Foreskin melanocyte (primary cell): ENCODE measurements at places on chromosomes 4 and X.

DNA sequence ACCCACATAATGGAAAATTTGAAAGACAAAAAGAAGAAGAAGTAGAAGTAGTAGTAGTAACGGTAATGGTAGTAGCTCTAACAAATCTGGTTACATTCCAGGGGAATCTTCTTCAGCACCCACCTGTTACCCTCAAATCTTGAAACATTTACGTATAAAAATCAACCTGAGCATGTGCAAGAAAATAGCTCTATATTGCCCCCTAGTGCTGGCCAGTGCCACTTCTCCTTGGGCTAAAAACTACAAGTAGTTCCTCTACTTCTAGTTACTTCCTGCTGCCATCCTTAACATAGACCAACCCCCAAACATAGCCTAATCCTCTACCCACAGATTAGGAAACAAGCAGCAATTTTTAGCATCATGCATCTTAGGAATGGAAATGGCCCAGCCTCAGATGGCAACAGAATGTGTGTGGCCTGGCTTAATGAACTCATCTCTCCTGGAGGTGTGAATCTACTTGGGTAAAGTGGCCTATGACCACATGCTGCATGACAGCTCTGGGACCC lies 3.1 kb downstream of the PDGFC start:
- DNase-seq = peak; percentile 43

GRCh38 chr4:79747252-79747651 lies 325.8 kb downstream of the ANTXR2 start:
- no peak for DNase-seq

DNA sequence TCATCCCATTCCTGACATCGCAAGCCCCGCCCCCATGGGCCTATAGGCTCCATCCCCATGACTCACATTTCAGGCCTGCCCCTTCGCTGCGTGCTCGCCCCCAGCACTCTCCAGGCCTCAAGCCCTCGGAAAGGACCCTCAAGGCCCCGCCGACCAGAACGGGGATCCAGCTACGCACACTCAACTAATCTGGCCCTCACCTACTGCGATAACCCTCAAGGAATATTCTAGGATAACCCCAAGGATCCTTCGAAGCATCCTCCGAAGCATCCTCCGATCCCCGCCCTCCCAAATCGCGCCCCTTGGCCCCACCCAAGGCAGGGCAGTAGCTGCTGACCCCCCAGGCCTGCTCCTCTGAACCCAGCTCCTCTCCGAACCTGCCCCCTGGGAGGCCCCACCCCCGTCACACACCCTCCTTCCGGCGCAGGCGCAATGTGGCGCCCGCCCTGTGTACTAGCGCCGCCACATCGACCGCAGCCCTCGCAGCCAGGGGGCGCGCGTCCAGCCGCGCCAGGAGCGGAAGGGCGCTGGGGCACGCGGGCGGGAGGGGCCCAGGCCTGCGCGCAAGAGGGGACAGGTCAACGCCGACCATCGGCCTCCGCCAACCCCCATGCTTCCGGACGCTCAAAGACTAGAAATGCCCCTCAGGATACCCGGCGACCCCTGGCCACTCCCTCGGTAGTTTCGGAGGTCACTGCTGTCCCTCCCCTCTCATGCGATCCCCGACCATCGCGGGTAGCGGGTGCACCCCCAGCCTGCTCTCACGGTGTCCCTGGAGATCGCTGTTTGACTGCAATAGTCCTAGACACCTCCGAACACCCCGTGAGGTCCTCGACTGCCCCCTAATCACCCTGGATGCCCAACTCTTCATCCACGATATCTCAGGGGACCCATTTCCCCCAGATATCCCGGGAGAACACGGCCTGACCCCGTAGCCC lies 6.4 kb upstream of the MAGIX start:
- DNase-seq = peak; percentile 81

DNA sequence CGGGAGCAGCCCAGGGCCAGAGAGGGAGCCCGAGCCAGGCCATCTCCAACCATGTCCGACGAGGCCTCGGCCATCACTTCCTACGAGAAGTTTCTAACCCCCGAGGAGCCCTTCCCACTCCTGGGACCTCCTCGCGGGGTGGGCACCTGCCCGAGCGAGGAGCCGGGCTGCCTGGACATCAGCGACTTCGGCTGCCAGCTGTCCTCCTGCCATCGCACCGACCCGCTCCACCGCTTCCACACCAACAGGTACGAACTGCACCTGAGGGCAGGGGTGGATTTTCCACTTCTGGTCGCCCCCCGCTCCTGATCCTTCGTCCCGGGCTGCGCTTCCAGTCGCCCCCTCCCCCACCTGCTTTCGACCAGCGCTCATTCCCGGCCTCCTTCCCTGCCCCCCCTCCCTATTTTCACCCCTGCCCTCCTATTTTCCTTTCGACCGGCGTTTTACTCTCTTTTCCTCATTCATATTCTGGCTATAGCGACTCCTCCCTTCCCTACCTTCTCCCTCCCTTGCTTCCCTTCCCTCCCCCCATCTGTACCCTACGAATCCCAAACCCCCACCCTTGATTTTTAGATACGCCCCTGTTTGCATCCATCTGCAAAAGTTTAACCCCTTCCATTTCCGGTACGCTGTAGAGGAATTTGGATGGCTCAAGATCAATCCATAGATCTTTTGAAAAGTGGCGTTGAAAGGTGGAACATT lies 633 bp downstream of the FAM199X start:
- no peak for DNase-seq

- DNase-seq = no peak
Observed at GRCh38 chr4:42070463-42070862, 80.1 kb downstream of the SLC30A9 start.

DNA sequence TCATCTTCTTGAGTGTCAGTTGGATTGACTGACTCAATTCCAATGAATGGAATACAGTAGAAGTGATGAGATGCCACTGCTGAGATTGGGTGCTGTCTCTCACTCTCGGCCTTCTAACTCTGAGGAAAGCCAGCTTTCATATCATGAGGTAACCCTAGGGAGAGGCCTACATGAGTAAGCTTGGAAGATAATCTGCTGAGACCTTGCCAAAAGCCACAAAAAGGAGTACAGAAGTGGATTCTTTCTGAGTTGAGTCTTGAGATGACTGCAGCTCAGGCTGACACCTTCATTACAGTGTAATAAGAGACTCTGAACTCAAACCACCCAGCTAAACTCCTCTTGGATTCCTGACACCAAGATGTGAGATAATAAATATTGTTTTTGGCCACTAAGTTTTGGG lies 537.4 kb upstream of the MAGEB18 start:
- DNase-seq = no peak

- no peak for DNase-seq
Observed at GRCh38 chrX:97200454-97200853, 316.7 kb downstream of the RPA4 start.

DNA sequence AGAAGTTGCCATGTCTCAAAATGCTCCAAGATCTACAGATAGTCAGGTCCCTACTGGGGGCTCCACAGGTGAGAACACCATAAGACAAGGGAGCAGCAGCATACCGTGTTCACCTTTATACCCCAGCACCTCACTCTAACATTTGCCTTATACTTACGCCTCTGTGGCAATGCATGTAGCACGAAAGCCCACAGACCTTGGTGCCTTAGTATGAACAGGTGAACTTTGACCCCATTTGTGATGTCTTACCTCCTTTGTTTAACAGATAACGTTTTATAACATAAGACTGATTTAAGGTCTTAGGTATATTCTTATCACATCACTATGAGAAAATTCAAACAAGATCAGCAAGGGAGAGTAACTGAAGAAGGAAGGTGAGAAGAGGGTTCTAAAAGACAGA lies 128.8 kb downstream of the ARX start:
- no peak for DNase-seq

DNA sequence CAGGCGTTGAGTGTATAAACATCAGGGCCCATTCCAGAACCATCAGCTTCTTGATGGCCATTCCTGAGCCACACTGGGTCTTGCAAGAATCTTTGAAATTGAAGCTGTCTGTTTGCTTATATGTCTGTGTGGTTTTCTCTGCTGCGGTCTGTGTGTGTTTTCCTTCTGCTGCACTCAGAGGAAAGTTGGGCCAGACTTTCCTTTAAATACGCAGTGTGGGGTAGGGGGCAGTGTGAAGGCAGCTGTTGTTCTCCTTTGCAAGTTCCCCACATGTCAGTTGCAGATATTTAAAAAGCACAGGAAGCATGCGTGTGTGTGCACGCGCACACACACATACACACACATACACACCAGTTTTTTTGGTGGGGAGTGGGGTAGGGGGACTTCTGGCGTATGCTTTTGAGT lies 32.1 kb downstream of the CCKAR start:
- no peak for DNase-seq

DNA sequence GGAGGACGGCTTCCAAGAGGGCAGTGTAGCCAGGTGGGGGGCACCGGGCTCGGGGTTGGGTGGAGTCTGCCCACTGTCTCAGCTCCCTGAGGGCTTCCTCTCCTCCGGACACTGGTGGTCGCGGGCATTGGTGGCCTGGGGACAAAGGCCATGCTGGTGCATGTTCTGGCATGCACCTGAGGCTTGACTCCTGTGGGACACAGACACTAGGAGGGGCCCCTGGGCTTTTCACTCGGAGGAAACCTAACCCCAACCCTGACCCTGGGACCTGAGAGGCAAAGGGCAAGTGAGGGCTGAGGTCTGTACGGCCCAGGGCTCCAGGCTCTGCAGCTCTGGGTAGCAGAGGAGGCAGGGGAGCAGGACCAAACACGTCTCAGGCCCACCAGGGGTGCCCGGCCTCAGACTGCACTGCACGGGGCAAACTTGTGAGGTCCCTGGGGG lies 22.3 kb upstream of the FGFR3 start:
- no peak for DNase-seq

- peak; percentile 18 for DNase-seq
Observed at GRCh38 chr4:108492816-108493595, 127.4 kb upstream of the RPL34 start.

- no peak for DNase-seq
Observed at GRCh38 chrX:22249371-22249770, 23.3 kb upstream of the CBLL2 start.

GRCh38 chr4:19879330-19879729 lies 372.4 kb upstream of the SLIT2 start:
- DNase-seq = no peak

GRCh38 chr4:177455561-177455970 lies 13.3 kb upstream of the AGA start:
- no peak for DNase-seq

DNA sequence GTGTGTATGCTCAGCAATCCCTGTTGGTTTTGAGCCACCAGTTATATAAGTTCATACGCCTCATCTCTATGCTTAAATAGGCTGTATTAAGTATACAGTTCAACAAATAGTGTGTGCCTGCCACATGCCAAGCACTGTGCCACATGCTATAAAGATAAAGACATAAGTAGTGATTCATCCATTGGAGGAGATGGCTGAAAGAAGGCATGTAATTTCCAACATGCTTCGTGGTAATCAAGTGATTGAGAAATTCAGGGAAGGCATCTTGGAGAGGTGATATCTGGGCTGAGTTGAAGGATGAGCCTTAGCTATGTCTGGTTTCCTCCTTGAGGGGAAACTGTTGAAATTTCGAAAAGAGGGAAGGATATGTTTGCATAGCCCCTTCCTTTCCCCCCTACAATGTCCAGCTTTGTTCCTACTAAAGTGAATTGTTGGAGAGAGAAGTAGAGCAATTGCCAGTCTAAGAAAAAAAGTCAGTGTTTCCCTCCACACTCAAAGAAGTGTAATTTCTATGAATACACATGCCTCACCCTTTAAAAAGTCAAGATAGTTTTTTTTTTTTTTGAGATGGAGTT lies 96.5 kb downstream of the ARHGAP10 start:
- DNase-seq = peak; percentile 54

DNA sequence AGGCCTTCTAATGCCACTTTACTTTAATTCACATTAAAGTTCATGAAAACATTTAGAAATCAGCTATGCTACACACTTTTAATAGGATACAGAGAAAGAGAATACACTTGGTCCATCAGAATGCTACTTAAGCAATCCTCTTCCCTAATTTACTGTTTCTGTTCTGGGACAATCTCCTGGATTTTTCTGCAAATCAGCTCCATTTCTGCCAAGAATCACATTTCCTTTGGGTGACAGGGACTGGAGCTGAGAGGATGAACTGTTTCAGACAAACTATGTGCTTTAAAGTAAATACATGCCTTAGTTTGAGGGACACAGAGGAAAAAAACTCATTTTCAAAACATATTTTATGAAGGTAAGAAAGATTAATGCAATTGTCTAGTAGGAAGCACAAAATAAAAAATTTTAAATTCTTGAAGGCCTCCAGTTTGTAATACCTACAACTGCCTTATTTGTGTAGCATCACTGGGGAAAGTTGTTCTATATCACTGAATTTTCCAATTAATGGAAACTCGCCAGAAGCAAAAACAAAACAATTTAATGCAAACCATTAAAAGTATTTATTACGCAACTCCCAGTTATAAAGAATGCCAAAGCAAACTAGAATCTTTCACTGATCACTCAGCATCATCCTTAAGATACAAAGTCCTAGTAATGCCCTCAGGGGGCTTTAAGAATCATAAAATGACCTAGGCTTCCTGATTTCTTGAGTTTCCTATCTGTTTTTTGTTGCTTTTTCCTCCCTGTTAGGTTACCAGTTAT lies 36.3 kb downstream of the BCLAF3 start:
- no peak for DNase-seq

GRCh38 chr4:58502839-58503238 lies 1392.7 kb upstream of the IGFBP7 start:
- DNase-seq = no peak

DNA sequence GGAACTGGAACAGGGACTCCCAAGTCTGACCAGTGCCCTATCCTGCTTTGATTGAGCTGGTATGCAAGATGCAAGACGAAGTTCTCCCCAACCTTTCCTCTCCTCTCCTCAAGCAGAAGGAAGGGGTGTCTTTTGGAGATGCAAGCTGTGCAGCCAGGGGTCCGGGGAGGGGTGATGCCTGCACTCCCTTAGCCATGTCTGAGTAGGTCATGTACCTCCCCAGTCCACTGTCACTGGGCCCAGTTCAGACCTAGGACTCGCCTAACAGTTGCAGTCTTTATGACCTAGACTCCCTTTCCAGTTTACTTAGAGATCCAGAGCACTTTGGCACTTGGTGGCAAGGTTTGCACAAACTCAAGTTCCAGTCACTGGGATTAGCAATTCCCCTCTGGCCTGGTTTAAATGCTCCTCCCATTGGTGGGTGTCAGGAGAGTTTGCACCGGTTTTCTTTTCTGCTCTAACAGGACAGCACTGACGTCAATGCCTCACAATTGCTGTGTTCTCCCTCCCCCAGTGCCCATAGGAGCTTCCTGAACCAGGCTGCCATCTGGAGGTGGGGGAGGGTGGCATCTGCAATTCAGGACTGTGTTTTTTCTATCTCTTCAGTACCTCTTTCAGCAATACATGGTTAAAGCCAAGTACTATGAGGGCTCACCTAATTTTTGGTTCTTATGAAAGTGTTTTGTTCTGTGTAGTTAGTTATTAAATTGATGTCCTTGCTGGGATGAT lies 782.2 kb downstream of the ARAP2 start:
- no peak for DNase-seq

- DNase-seq = no peak
Observed at GRCh38 chrX:110915111-110915510, 119.5 kb upstream of the CHRDL1 start.

- no peak for DNase-seq
Observed at GRCh38 chrX:68754406-68754805, 74.4 kb upstream of the EFNB1 start.

DNA sequence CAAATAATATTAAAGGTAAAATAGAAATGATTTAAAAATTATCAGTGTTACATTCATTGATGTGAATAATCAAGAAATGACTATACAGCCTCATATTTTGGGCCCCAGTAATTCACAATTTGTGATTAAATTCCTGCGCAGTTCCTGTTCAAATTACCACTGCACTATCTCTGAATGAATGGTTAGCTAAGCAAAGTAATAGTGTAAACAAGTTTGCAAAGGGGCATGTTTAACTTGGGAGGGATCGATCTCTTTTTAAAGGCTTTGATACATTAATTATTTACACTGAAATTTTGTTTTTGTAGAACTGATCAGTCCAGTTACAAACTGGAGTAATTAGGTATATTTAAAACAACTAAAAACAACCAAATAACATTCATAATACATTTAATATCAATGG lies 784.4 kb downstream of the RPA4 start:
- no peak for DNase-seq
